ENCODE measurements at places on chromosomes 11 and 22.

GRCh38 chr11:84673753-84674152 lies 953.4 kb downstream of the DLG2 start:
- no peak for DNase-seq

DNA sequence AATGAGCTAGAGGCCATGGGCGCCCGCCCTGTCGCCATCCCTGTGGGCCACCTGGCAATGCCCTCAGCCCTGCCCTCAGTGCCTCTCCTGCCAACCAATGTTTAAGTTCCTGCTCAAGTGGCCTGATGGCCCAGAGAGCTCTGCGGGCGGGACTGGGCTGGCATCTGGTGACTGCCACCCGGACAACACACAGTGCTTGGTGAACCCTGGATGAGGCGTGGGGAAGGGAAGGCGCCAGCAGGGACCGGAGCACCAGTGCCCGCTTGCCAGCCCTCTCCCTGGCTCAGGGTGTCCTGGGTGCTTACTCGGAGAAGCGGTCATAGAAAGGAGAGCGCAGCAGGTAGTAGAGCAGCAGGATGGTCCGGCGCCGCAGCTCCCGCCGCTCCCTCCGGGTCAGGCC lies 4.2 kb downstream of the PEX16 start:
- no peak for DNase-seq

DNA sequence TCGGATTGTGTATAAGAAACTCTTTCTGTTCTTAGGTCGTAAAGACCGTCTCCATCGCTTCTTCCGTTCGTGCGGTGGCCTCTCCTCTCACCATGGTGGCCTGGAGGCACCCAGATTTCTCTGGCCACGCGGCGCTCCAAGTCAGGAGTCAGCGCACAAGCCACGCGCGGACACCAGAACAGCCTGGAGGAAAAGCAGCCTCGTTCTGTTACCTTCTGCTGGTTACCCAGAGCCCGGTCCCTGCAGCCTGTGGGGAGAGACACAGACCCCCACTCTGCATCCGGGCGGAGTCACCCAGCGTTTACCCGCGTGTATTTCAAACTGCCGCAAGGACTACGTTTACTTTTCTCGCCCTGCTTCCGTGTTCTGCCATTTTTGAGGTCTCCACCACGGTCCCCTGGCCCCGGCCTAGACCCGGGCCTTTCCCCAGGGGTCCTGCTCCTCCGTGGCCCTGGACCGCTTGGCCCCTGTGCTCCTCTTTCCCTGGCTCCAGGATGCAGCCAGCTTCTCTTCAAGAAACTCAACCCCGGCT lies 776.1 kb downstream of the BRD1 start:
- no peak for DNase-seq

GRCh38 chr11:103659206-103659618 lies 377.2 kb upstream of the DDI1 start:
- no peak for DNase-seq

GRCh38 chr11:62508336-62509058 lies 38.1 kb downstream of the AHNAK start:
- DNase-seq, result no peak

GRCh38 chr11:21137803-21138202 lies 468.4 kb downstream of the NELL1 start:
- no peak for DNase-seq

DNA sequence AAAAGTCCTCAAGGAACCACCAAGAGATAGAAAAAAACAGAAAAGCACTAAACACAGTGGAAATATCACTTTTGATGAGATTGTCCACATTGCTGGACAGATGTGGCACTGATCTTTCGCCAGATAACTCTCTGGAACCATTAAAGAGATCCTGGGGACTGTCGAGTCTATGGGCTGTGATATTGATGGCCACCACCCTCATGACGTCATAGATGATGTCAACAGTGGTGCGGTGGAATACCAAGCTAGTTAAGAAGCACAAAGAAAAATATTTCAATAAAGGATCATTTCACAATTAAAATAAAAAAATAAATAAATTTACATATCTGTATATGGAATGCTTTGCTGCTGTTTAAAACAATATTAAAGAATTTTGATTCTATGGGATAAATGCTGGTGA lies 45.5 kb downstream of the ARL14EP start:
- no peak for DNase-seq

GRCh38 chr11:79439410-79439885 lies 1.4 kb downstream of the TENM4 start:
- no peak for DNase-seq

DNA sequence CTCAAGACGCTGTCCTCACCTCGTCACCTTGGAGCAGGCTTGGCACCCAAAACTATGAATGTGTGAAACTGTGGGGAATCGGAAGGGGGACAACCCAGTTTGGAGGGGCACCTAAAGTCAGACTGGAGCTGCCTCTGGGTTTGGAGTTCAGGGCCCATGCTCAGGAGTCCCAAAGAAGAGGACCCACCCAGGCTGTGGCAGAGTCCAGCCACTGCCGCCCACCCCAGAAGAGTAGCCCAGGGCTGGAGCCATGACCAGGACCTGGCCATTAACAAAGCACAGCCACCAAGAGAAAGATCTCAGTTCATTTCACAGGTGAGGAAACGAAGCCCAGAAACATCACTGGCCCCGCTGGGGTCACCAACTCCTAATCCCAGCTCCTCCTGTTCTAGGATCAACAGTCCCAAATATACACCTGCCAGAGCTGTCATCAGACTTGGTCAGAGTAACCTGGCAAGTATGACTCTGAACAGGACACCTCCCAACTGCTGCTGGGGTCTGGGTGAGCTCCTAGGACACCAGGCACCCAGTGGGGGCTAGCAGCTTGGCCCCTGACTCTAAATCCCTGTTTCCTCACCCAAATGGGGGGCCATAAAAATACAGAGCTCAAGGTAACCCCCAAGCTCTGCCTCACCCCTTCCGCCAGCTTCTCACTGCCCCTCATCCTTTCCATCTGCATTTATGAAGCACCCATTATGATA lies 2.7 kb downstream of the RAB3IL1 start:
- DNase-seq, result no peak

- DNase-seq, result no peak
These were observed 164.0 kb upstream of the CTSC start for GRCh38 chr11:88501541-88501940.

DNA sequence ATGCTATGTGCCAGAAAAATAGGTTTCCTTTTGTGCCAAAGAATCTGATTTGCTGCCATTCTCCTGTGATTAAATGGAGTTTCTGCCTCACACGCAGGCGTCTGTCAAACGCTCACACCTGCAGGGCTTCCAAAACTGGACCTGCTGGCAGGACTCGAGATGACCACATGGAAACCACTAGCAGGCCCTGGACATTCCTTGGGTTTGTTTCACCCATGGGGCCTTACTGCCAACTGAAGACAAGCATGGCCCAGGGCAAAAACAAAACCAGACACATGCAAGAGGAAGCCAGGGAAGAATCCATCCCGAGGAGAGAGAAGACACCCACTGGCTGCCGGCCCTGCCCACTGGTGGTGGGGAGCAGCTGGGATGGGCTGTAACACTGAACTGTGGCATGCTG lies 55.9 kb upstream of the MN1 start:
- DNase-seq, result no peak

DNA sequence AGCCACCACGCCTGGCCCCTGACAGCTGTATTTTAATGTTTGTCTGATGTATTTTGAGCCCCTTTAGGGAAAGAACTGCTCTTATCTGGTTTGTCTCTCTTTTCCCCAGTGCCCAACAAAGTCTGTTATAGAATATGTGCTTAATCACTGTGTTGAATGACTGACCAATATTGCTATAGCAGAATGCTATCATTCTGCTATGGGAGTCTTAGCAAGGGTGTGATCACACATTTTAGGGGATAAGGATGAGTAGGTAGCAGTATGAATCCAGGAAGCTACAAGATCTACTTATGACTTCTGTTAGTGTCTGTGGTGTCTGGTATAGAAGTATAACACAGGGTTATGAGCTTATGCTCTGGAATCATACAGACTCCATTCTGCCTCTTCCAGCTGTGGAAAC lies 117.5 kb upstream of the RRM1 start:
- DNase-seq, result no peak

- no peak for DNase-seq
These were observed 194.4 kb upstream of the PGR start for GRCh38 chr11:101323997-101324396.

DNA sequence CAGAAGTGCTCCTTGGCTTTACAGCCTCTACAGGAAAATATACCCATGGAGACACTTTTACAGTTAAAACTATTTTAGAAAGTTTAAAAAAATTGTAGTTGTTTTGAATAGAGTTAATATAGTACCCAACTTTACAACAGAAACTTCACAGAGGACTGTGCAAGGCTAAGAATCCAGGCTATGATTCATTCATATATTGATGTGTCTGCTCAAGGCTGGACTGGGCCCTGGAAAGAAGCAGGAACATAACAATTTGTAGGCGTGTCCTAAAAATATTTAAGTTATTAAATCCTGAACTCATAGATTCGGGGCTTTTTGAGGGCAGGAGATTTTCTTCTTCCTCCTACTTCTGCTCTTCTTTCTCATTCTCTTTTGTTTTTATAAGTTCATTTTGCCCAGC lies 291.5 kb upstream of the CCDC179 start:
- DNase-seq, result no peak

DNA sequence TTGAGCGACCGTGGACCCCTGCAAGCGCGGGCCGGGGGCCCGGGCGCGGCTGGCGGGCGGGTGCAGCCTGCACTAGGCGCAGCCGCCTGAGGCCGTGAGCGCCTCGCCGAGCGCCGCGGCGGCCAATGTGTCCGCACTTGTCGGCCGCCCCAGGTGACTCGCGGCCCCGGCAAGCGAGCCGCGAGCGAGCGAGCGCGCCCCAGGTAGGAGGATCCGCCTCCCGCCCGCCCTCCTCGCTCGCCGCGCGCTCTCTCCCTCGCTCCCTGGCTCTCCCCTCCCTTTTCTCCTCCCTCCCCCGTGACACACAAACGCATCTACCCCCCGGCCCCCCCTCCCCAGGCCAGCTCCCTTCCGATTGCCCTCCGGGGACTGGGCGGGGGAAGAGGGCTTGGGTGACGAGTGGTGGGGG lies at the start of gene WNT7B:
Gene WNT7B (minus strand): TSS at position 160 of the 409 bp plus-strand sequence. CDS start 408 bp downstream, outside the sequence.
- DNase-seq, result no peak

DNA sequence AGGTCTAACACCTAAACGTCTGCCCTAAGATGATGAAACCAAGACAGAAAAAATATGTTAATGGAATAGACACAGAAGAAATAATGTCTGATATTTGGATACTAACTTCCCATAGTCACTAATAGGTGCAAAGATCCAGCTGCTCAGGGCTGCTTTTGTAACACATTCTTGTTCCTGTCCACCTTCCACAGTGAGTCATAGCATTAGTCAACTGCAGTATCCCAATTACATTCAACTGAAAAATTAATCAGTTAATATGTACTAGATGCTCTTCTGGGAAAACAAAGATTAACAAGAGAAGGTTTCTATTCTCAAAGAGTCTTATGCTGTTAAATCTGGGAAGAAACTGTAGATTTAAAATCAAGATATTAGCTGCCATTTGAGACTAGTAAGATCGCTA lies 47.6 kb downstream of the HEPHL1 start:
- DNase-seq, result no peak

DNA sequence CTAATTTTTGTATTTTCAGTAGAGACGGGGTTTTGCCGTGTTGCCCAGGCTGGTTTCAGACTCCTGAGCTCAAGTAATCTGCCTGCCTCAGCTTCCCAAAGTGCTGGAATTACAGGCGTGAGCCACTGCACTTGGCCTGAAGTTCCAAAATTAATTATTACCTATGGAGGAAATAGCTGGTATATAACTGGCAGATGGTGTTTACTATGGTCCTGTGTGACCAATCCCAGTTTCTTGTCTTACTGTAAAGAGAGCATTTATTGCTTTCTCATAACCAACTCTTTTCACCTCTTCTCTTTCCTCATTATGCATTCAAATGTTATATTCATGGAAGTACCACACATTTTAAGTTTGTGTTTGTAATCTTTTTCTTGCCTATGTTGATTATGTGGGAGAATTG lies 24.2 kb upstream of the ACAT1 start:
- no peak for DNase-seq

GRCh38 chr11:38796281-38796680 lies 2198.2 kb upstream of the RAG2 start:
- no peak for DNase-seq

- no peak for DNase-seq
These were observed 12.4 kb downstream of the PICK1 start for GRCh38 chr22:38069372-38070249.

DNA sequence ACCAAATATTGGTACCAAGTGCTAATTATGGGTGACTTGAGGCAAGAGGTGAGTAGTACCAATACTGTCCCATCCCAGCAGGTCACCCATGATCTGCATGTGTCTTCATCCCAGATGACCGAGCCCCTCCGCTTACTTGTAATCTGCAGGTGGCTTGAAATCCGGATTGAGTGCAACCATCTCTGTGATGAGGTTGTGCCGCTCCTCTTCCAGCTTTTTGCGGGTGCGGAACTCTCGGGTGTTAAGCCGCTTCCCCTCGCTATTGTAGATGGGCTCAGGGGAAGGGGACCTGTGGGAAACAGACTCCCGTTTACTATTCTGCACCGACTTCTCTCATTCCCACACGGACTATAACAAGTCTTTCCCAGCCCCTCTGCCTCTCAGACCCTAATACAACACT lies 8.2 kb downstream of the SF1 start:
- no peak for DNase-seq

- DNase-seq, result no peak
These were observed 171.2 kb upstream of the GRK3 start for GRCh38 chr22:25393121-25393805.
